Esophagus (tissue), 2 donors: ENCODE measurements at places on chromosomes 6 and 20. TPM values are rescaled to one million over a fixed set of nuclear protein-coding genes. Genes with fewer than 3 reads are reported as not detected.

The SLC9A8 gene
- 16.6 TPM for polyA plus RNA-seq

The MLN gene
- polyA plus RNA-seq: not detected

The ADTRP gene
- polyA plus RNA-seq: 0.35 TPM

The MUC22 gene
- 2.4 TPM for polyA plus RNA-seq

The ZNF334 gene
- polyA plus RNA-seq: 0.46 TPM

The PI16 gene
- polyA plus RNA-seq: 1.9 TPM

The GGTLC1 gene
- polyA plus RNA-seq: not detected
